ENCODE measurements at places on chromosomes 6 and 20.
A peak's percentile ranks its signal among the peaks of the same experiment; 100 is the strongest.

GRCh38 chr6:104954190-104954797, 2.6 kb upstream of the LIN28B start:
- DNase-seq: no peak

- peak; percentile 73 for DNase-seq
Observed at GRCh38 chr20:33443512-33444239, at the start of gene SNTA1. Gene SNTA1 (minus strand): TSS chr20:33443763. CDS start chr20:33443620, 143 bp downstream.

- no peak for DNase-seq
Observed at GRCh38 chr6:29611426-29611825, 21.6 kb downstream of the GABBR1 start.

DNA sequence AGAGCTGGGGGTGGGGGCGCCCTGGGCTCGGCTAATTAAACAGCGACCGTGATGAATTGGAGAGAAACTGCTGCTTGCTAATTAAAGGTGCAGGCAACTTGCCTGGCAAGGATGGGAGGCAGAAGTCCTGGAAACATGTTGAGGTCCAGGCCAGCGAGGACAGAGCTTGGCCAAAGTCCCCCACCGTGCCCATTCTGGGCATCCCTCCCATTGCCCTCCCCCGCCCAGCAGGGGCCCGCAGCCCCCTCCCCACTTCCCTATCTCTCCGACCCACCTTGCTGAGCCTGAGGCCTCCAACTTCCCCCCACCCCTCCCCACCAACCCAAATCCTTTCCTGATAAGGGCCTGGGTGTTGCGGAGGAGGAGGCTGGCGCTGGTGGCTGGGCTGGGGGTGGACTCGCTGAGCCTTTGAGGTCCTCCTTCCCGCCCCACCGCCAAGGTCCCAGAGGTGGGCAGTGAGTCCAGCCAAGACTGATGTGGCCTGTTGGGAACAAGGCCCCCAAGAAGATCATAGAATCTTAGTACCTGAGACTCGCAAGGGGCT, 23.3 kb downstream of the C20orf203 start:
- no peak for DNase-seq

- DNase-seq: no peak
Observed at GRCh38 chr20:44224637-44225036, 14.1 kb upstream of the OSER1 start.

GRCh38 chr6:36979347-36979742, 6.7 kb downstream of the MTCH1 start:
- DNase-seq: peak; percentile 80

DNA sequence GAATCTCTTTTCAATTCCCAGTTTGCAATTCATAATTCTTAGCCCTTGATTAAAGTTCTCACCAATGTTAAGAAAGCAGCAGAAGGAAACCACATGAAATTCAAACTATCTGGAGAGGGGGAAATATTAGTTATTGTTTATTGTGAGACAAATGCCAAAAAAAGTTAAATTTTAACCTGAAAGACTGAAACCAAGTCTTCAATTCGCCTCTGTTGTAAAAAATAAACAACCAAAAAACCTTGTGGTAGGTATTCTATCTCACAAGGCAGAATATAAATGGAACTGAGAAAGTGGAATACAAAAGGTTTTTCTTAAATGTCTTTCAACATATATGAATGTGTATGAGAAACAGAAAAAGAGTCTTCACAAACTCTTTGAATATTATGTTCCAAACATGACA, 24.8 kb downstream of the TMX4 start:
- no peak for DNase-seq

DNA sequence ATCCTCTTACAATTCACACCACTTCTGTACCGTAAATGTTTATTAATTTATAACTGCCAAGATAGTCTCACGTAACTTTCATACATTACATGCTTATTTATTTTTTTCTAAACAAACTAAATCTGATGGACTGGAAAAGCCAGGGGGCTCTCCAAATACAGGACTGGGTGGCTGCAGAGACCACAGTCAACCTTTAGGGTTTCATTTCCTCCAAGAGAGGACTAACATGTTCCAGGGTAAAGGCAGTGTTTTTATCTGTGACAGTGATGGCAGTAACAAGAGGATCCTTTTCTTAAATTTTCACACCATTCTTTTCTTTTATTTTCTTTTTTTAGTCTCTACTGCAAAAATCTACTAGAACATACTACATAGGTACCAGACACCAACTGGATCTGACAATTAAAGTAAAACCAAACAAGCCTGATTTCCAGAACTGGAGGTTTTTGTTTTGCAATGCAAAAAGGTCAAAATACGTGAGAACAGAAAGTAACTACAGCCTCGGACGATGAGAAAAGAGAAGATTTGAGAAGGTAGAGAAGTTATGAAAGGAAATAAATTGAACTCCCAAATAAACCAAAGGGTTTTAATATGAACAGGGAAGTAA, 1.2 kb downstream of the LMBRD1 start:
- DNase-seq: no peak

- DNase-seq: no peak
Observed at GRCh38 chr6:163520956-163521355, 106.4 kb downstream of the QKI start.

DNA sequence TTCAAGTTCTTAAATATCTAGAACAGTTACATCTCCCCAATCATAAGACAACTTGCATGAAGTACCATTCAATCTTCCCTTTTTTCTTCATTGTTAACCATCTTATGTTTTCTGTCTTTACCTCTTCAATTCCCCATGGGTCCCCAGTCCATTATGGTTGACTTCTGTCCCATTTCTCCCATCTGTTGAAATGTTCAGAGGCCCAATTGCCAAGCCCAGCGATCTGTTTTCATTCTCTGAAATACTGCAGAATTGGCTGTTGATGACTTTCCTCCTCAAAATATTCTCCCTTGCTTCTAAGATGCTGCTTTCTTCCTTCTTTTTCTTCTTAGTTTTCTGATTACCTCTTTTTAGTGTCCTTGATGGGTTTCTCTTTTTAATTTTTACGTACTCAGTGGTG, 26.0 kb downstream of the DSTN start:
- no peak for DNase-seq

DNA sequence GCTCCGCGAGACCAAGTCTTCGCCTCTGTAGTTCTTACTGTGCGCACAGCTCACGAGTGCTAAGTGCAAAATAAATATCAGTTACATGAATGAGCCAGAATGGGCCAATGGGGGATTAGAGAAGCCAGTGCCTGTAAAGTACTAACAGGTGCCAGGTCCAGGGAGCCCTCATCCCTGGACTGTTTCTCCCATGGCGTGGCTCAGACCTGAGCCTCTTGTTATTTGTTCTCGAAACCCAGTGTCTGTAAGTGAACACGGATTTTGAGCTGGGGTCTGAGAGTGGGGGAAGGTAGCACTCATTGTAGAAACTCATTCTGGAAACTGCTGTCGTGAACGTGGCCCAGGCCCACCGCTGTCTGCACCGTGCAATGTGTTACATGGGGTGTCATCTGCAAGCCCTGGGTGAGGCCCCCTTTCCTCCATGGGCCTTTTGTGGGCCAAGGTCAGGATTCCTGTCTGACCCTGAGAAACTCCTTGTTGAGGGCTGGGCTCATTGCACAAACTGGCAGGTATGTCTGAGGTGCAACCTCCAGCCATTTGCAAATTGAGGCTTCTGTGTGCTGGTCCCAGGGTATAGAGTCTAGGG, 154.7 kb downstream of the SYCP2 start:
- DNase-seq: no peak

DNA sequence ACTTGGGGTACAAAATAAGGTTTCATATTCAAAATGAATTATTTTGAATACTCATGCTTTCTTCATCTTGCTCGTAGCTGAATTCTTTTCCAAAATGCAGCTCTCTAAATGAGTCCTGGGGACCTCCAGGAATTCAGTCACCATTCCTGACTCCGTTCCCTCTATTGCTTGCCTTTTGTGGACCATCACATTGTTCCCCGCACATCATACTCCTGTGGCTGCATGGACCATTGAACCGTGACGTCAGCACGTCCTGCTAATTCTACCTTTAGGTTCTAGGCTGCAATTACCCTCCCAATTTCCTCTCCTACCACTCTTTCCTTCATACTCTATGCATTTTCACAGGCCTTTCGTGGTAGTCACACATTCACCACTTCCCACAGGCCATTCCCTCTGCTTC, 173.1 kb upstream of the ID4 start:
- no peak for DNase-seq

GRCh38 chr20:5621305-5621704, 128.9 kb upstream of the SHLD1 start:
- DNase-seq: peak; percentile 95

- DNase-seq: no peak
Observed at GRCh38 chr6:169935348-169935718, 183.9 kb downstream of the ERMARD start.

GRCh38 chr6:160027076-160027475, 58.2 kb downstream of the IGF2R start:
- no peak for DNase-seq

DNA sequence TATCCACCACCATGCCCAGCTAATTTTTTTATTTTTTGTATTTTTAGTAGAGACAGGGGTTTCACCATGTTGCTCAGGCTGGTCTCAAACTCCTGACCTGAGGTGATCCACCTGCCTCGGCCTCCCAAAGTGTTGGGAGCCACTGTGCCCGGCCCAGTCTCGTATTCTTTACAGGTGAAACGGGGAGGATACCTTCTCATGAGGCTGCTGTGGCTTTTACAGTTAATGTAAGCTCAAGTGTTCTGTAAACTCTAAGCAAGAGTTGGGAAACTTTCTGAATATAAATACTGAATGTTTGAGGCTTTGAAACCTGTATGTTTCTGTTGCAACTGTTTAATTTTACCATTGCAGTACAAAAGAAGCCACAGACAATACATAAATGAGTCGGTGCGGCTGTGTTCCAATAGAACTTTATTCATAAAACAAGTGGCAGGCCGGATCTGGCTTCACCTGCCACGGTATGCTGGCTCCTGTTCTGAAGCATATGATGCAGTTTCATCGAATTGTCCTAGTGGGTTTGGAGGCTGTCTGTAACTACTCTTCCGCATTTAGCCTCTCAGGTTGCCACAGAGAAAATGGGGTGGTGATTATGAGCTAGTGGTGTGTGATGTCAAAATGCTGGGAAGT, 192.5 kb upstream of the ZFP64 start:
- DNase-seq: no peak

DNA sequence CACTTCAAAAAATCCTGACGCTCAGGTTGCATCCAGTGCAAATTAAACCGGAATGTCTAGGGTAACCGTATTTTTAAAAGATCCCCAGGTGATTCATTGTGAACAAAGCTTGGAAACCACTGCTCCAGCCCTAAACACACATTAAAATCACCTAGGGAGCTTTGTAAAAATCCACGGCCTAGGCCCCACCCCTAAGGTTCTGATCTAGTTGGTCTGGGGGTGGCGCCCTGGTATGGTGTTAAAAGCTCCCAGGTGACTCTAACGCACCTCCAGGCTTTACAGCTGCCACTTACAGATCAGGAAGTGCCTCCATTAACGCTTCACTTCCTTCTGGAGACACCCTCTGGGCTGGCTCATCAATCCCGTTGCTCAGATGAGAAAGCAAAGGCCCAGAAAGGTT, 92.2 kb downstream of the GRM4 start:
- DNase-seq: peak; percentile 64

DNA sequence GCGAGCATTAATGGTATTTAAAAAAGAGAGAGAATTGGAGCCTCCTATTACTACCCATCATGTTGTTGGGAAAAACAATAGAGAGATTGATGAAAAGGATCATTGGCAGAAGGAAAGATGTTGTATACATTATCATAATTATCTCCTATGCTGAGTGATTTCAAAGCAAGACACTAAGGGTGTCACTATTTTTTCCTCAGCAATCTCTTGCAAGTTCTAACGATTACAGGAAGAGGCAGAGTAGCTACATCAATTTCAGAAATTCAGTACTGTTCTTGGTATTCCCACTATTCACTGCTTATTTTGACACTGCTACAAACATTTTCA, 891.2 kb downstream of the C6orf118 start:
- no peak for DNase-seq

DNA sequence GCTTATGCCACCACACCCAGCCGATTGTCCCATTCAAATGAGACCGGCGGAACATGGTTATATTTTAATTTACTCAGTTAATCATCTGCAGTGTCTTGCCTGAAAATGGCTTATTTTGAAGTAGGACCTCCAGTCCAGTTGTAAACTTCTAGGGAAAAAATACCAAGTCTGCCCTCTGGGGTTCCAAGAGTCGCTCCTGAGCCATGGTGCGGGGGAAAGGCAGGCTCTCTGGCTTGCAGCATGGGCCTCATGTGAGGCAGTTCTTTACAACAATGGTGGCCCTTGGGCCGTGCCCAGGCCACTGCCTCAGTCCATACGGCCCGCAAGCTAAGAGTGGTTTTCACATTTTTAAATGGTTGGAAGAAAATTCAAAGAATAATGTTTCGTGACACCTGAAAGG, 62.7 kb upstream of the XRN2 start:
- no peak for DNase-seq

GRCh38 chr20:1665345-1665744, 7.8 kb upstream of the SIRPG start:
- DNase-seq: no peak

GRCh38 chr6:138811866-138812265, 16.0 kb downstream of the ECT2L start:
- DNase-seq: no peak

DNA sequence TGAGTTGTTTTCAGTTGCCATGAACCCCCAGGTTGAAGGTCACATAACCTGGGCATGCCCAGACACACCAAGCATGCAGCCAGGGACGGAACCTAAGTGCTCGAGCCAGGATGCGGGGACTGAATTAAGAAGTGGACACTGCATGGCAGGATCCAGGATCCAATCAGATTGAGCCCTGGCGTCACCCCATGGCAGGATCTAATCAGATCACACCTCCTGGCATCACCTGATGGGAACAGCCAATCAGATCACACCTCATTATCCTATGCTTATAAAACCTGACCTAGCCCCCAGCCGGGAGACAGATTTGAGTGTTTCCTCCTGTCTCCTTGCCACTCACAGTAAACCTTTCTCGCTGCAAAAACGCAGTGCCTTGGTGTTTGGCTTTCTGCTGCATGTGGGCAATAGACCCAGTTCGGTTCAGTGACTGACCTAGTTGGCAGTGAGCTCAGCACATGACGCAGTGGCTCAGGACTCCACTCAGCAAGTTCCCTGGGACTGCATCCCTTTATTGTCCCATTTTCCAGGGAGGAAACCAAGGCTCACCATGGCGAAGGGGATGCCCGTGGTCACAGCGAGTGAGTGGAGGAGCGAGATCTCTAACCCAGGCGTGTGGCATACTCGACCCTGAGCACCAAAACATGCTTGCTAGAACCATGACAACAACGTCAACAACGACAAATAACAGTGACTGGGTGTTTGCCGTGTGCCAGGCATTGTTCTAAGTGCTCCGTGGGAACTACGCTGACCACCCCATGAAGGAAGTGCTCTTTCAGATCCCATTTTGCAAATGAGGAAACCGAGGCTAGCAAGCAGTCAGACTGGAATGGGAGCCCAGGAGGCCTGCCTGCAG, 66.3 kb downstream of the RBM38 start:
- DNase-seq: no peak

DNA sequence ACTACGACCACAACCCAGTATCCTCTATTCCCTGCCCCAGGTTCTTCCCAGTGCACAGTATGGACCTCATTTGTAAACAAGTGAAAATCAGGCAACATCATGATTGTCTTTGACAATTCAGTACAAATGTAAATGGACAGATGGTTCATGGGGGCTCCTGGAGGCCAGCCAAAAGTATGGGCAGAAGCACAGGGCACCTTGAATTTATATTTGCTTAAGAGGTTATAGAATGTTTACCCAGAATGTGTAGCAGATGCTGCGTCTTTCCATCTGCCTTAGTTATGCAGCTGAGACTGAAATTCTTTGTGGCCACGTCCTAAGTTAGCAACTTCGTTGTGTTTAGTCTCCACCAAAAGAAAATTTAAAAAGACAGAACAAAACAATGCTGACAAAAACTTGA, 559.6 kb upstream of the NRSN1 start:
- peak; percentile 56 for DNase-seq

Data from NCI-H2081 (cell line).